ENCODE measurements at places on chromosomes 13 and 19. TPM values are rescaled to one million over a fixed set of nuclear protein-coding genes. Genes with fewer than 3 reads are reported as not detected.

Gene NCAN
- not detected for total RNA-seq

Gene TBXA2R
- 2.1 TPM for total RNA-seq

Gene CGB3
- not detected for total RNA-seq

Gene PTH2
- not detected for total RNA-seq

Gene PRSS57
- not detected for total RNA-seq

Gene ODAD3
- total RNA-seq = 0.28 TPM

Gene FAM98C
- 9.6 TPM for total RNA-seq

Gene GPR12
- not detected for total RNA-seq

Gene CYP4F2
- not detected for total RNA-seq

Gene GRK1
- total RNA-seq = not detected

Measured in regular cardiac myocyte (primary cell).